Tongue (tissue), 3 donors: ENCODE measurements at places on chromosomes 1 and 21. TPM values are rescaled to one million over a fixed set of nuclear protein-coding genes. Genes with fewer than 3 reads are reported as not detected.

The GUCA2B gene
- total RNA-seq = not detected

The C1orf167 gene
- total RNA-seq = 1.3 TPM

The C1orf116 gene
- 3.6 TPM for total RNA-seq

The SYT2 gene
- 0.21 TPM for total RNA-seq

The KRTAP7-1 gene
- not detected for total RNA-seq

The TMEM81 gene
- total RNA-seq = 0.72 TPM

The CASQ2 gene
- 765 TPM for total RNA-seq

The OR2L3 gene
- total RNA-seq = 0.10 TPM

The KLHL17 gene
- 7.5 TPM for total RNA-seq

The MMEL1 gene
- total RNA-seq = not detected

The COL11A1 gene
- 10.4 TPM for total RNA-seq

The MINDY1 gene
- total RNA-seq = 15.4 TPM

The NLRP3 gene
- 3.8 TPM for total RNA-seq

The CDC20 gene
- 14.1 TPM for total RNA-seq

The GBP6 gene
- total RNA-seq = 34.4 TPM

The KCNC4 gene
- total RNA-seq = 5.3 TPM

The ADGRL4 gene
- 18.5 TPM for total RNA-seq

The FAM76A gene
- 18.1 TPM for total RNA-seq

The OR2T11 gene
- not detected for total RNA-seq

The S100A8 gene
- total RNA-seq = 87.6 TPM

The FMO3 gene
- total RNA-seq = not detected

The FNDC5 gene
- total RNA-seq = 125 TPM

The APOBEC4 gene
- total RNA-seq = not detected

The UTS2 gene
- total RNA-seq = not detected

The SYT11 gene
- total RNA-seq = 26.2 TPM

The SLC44A3 gene
- 3.3 TPM for total RNA-seq

The PRDM16 gene
- total RNA-seq = 1.6 TPM

The MAD2L2 gene
- 33.5 TPM for total RNA-seq

The KCNK1 gene
- 2.7 TPM for total RNA-seq

The CAMSAP2 gene
- 53.6 TPM for total RNA-seq

The ERICH3 gene
- total RNA-seq = not detected

The AIRE gene
- total RNA-seq = 0.10 TPM

The KRTAP21-2 gene
- total RNA-seq = not detected

The B3GALT2 gene
- 5.7 TPM for total RNA-seq

The CFAP45 gene
- total RNA-seq = 0.10 TPM

The BSND gene
- not detected for total RNA-seq

The TGFB2 gene
- total RNA-seq = 40.1 TPM

The CNTN2 gene
- 3.1 TPM for total RNA-seq

The TNFRSF9 gene
- not detected for total RNA-seq

The TIMM17A gene
- total RNA-seq = 33.1 TPM

The GTF2B gene
- total RNA-seq = 37.7 TPM

The COL9A2 gene
- 6.5 TPM for total RNA-seq

The HPDL gene
- total RNA-seq = 0.21 TPM

The ARMH1 gene
- total RNA-seq = 1.6 TPM

The NPPA gene
- total RNA-seq = 0.51 TPM

The PCBP3 gene
- total RNA-seq = 5.5 TPM

The RNU1-3 gene
- under 0.01 TPM for total RNA-seq

The STK40 gene
- total RNA-seq = 18.9 TPM

The PIGV gene
- total RNA-seq = 8.8 TPM

The WNT4 gene
- total RNA-seq = 7.7 TPM

The ORC1 gene
- total RNA-seq = 1.7 TPM

The GAS5 gene
- total RNA-seq = 295 TPM

The CDKN2C gene
- 22.0 TPM for total RNA-seq

The SLC45A3 gene
- 4.2 TPM for total RNA-seq

The SPRR1A gene
- total RNA-seq = not detected

The TBX19 gene
- 1.2 TPM for total RNA-seq

The MROH9 gene
- not detected for total RNA-seq
